ENCODE measurements at places on chromosomes 3 and 15.

GRCh38 chr3:197522881-197523441 is 32.8 kb downstream of the BDH1 start:
- DNase-seq, result no peak

DNA sequence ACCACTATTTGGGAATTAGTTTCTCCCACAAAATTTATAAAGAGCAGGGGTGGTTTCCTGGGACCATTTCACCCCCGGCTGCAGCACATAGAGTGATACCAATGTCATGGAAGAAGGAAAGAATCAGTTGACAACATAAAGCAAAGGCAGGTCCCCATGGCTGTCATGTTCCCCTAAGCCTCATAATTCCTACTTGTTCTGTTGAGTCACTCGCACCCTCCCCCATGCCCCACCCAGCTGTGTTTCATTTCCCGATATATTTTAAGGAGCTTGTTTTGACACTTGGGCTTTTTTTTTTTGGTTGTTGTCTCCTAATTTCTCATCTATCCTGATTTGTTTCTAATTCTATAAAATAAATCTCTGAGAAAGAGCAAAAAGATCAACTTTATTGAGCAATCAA is 24.9 kb downstream of the ERC2 start:
- DNase-seq, result no peak

- no peak for DNase-seq
These were observed 47.3 kb downstream of the ITGA11 start for GRCh38 chr15:68384451-68385239.

GRCh38 chr15:57393061-57393460 is 16.8 kb downstream of the CGNL1 start:
- no peak for DNase-seq

- DNase-seq, result no peak
These were observed 13.5 kb downstream of the LRCH3 start for GRCh38 chr3:197804511-197804910.

DNA sequence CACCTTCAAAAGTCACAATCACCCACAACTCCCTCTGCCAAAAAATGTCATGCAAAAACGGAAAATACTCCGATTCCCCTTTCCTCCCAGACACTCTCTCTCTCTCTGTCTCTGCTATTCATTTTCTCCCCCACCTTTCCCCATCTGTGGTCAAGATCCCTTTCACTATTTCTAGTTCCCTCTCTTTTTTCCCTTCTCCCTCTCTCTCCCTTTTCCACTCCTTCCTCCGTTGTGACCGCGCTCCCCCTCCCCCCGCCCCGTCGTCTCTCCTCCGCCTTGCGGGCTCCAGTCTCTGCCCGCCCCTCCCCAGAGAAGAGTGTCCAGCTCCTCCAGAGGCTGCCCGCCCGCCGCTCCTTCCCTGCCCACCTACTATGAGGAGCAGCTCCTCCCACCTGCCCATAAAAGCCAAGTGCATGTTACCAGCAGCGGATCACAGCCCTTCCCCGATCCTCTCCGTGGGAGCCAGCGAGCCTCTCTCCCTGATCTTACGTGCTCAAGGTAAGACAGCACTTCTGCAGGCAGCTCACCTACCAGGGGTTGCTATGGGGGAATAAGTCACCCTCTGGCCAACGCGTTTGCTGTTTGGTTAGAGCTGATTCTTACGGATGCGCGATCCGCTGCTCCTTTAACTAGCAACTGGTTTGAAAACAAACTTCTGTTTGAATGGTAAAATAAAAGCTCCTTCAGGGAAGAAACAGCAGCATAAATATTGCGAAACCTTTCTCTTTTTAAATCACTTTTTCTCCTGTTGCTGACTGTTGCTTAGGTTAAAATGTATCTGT is at the start of gene COL8A1:
TSS of gene COL8A1 (plus strand) at position 428 of the 782 bp plus-strand sequence. CDS start 152,089 bp downstream, outside the sequence.
- no peak for DNase-seq

DNA sequence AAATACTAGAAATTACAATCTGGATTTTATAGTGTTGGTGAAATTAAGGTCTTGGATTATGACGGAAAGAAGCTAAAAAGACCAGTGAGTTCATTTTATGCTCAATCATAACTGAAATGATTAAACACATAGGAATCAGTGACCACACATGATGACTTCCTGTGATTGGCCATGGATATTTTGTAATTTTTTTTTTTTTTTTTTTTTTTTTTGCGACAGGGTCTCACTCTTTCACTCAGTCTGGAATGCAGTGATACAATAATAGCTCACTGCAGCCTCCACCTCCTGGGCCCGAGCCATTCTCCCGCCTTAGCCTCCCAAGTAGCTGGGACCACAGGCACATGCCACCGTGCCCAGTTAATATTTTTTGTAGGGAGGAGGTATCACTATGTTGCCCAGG is 47.4 kb downstream of the PAQR5 start:
- no peak for DNase-seq

DNA sequence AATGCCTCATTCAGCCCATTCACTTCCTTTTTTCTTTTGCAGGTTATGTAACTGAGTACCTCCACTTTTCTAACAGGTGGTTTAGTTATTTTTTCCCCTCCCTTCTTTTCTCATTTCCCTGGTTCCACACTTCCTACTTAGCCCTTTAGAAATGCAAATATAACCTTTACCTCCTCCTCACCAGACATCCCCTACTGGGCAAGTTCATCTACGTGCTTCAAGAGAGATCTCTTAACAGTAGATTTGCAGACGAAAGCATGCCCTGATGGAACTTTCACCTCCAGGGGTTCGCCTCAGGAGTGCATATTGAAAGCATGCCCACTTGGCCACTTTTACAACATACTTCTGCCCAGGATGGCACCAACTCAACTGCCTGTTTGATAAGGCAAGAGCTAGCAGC is 314.1 kb upstream of the LRRC3B start:
- no peak for DNase-seq

- DNase-seq, result no peak
These were observed 12.8 kb downstream of the PAK6 start for GRCh38 chr15:40251486-40252140.

- DNase-seq, result no peak
These were observed 15.8 kb downstream of the DNAJC13 start for GRCh38 chr3:132433121-132433520.

GRCh38 chr3:195081242-195081963 is 189.6 kb downstream of the XXYLT1 start:
- DNase-seq, result no peak

GRCh38 chr3:150135287-150135721 is 164.6 kb upstream of the PFN2 start:
- no peak for DNase-seq

DNA sequence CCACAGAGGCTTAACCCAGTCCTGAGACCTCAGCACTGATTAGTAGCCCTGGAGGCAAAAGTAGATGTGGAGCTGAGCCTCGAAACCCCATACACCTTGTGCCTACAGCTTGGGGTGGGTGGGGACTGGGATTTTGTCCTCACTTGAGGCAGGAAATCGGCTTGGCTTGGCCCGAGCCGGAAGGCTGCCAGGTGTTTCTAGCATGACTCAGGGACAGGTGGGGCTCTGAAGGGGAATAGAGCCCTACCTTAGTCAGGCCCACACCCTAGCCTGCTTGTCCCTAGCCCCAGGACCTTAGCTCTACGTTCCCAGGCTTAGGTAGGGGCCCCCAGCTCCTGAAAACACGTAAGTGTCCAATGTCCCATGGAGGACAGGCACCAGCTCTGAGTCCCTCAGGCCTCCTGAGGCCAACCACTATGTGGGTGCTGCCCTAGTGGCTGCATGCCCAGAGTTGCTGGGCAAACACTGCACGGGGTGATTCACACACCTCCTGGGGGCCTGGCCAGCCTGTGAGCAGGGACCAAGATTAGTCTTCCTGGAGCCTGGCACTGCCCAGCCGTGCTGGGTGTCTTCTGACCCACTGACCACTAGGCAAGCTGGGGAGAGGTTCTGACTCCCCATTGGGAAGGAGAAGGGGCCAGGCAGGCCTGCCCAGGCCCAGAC is 3.1 kb downstream of the MST1R start:
- DNase-seq, result no peak

DNA sequence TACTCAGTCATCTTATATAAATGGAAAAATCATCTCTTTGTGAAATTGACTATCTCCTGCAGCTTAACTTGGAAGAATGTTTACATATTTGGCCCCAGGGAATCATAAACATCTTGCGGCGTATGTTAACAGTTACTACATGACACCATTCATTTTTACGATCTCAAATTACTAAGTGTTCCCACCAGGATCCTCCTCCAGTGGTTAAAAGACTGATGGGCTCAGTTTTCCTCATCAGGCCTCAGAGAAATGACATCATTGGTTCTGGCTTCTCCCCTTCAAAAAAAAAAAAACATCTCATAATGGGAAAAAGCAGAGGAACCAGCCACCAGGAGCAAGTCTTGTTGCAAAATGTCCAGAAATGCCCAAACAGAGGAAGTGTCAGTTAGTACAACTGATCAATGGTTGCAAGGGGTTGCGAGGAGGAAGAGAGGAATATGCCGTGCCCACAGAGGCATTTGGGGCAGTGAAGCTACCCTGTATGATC is 70.5 kb upstream of the LIPC start:
- no peak for DNase-seq

GRCh38 chr15:63765338-63765737 is 68.4 kb downstream of the HERC1 start:
- DNase-seq, result no peak
